ENCODE measurements at places on chromosomes 2 and 18.

- DNase-seq, result no peak
- H3K36me3 ChIP-seq, result no peaks in the 10 kb centered on the region
- H3K27ac ChIP-seq, result peak overlapping the region; percentile 53
- no peak overlapping the region for H3K4me3 ChIP-seq
- peaks cover 22% of the 10 kb centered on the region for H3K4me1 ChIP-seq
- no peaks in the 10 kb centered on the region for H3K27me3 ChIP-seq
Measured at GRCh38 chr2:28607730-28608499, 112.1 kb downstream of the PLB1 start.

DNA sequence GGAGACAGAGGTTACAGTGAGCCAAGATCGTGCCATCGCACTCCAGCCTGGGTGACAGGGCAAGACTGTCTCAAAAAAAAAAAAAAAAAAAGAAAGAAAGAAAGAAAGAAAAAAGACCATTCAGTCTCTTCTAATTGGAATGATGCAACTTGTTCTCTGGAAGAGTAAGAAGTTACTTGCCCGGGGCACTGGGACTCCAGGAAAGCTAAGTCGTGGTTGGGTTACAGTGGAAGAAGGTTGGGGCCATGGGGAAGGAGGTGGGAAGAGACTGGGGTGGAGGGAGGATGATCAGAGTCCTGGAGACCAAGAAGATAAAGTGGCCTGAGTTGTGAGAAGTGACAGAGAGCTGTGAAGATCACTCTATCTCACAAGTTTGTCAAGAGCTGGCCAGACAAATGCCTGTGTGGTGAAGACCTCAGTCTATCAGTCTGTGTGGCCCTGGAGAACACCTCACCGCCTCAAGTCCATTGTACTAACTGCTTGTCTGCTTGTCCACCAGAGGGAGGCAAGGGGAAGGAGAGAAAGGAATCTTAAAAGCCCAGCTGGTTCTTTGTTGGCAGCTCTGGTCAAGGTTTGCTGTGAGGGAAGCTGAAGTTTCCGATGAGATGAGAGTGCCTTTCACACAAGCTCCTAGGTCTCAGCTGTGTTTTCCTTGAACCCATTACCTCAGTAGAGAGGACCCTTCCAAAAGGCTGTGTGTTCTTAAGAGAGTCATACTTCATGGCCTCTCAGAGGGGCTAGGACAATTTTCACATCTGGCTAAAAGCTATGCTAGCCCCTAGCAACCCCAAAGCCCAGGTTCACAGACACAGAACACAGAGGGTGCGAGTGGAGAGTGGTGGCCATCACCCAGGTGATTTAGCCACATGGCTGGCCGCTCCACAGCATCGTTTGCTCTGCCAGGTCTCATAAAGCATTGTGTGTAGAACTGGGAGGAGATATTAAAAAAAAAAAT lies 72.0 kb upstream of the TMEM178A start:
- no peak overlapping the region for H3K27ac ChIP-seq
- H3K4me3 ChIP-seq, result no peak overlapping the region
- no peak for DNase-seq
- H3K27me3 ChIP-seq, result no peaks in the 10 kb centered on the region
- H3K4me1 ChIP-seq, result no peaks in the 10 kb centered on the region

DNA sequence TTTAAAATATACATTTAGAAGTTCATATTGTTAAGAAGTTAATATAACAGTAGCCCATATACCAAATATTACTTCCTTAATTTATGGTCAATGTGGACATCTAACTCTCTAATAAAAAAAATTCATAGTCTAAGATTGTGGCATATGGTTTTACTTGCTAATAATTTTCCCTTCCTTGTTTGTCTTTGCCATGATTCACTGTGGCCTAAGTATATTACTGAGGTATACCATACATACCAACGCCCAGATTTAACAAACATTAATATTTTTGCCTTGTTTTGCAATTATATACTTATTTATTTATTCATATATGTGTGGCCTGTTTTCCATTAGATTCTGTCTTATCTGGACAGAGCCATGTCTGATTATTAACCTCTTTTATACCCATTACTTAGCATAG lies 54.6 kb upstream of the CCDC150 start:
- no peak overlapping the region for H3K27ac ChIP-seq
- DNase-seq, result no peak
- H3K27me3 ChIP-seq, result peaks cover 28% of the 10 kb centered on the region
- no peaks in the 10 kb centered on the region for H3K36me3 ChIP-seq
- H3K4me3 ChIP-seq, result no peak overlapping the region

GRCh38 chr2:28751956-28752630 lies 463 bp downstream of the PPP1CB start:
- H3K4me3 ChIP-seq, result peak overlapping the region; percentile 99
- no peak for DNase-seq
- H3K27me3 ChIP-seq, result no peaks in the 10 kb centered on the region

DNA sequence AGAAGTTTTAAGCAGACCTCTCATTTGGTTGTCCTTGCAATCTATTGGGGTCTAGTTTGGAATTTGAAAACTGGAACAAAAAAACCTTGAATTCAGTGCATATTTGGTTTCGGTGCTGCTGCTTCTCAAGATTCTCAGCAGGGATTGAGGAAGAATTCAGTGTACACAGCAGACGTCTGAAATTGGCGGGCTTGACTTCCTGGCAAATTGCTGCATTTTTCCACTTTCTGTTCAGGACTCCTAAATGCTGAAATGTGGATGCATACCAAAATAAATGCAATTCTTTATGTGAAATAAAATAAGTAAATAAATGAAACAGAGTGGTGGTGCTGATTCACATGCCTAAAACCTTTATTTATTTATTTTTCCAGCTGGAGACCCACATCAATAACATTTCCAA lies 332.4 kb upstream of the KYNU start:
- no peak overlapping the region for H3K27ac ChIP-seq
- H3K4me3 ChIP-seq, result no peak overlapping the region
- H3K27me3 ChIP-seq, result no peaks in the 10 kb centered on the region
- H3K36me3 ChIP-seq, result no peaks in the 10 kb centered on the region
- no peaks in the 10 kb centered on the region for H3K4me1 ChIP-seq
- DNase-seq, result no peak

Measured in natural killer cell treated with Interleukin-12 subunit alpha and Interleukin-12 subunit beta and Interleukin-15 and Interleukin-18, amount 100 ng/mL, for 72 hours (primary cell).